Fibroblast of the conjunctiva (primary cell): ENCODE measurements at places on chromosomes 5 and 9.

DNA sequence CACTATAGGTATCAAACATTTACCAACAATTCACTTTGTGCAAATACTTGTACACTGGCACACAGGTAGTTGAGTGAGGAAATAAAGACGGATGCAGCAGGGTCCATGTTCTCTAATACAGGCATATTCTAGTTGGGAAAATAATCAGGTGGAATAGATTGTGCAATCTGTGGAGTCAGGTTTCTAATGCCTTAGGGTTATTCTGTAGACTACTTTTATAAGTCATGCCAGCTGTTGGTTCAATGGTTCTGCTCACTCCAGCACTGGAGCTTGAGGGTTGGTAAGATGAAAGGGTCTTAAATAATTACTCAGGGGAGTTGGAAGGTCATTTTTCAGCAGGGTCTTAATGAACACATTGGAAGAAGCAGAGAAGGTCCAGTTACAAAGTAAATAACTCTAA lies 690.3 kb upstream of the DMAC1 start:
- DNase-seq, result no peak

DNA sequence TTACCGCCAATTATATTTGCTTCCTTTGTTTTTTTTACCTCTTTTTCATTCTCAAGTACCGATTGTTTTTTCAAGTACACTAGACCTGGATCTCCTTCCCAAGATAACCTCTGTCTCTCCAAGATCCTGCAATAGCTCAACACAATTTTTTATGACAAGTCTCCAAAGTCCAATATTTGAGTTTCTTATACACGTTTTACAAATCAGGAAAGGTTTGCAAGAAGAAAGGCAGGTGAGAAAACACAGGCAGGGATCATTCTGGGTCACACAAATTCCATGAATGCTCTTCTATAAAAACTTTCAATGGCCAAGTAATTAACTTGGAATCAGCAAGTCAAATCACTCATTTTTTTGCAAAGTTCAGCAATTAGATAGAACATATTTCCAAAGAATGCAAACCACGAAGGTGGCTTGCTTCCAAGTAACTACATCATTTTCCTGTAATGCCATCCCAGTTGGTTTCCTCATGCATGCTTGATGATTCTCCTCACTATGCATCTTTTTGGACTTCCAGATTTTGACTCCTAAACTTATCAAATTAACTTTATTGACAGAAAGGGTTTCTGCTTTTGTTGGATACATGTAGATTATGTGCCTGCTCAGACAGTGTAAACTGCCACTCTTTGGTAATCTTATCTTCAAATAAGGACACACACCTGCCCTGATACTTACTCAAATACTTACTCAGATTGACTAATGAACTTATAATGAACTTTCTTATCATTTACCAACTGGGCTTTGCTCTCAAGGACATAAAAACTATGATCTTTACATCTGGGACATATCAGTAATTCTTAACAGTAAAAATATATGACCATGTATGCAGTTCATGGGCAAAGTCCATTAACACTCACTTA lies 24.7 kb upstream of the IFNE start:
- peak; percentile 61 for DNase-seq

GRCh38 chr5:58383448-58383847 lies 76.4 kb downstream of the PLK2 start:
- no peak for DNase-seq

- DNase-seq, result no peak
Observed at GRCh38 chr9:20321423-20322082, 300.7 kb downstream of the MLLT3 start.

DNA sequence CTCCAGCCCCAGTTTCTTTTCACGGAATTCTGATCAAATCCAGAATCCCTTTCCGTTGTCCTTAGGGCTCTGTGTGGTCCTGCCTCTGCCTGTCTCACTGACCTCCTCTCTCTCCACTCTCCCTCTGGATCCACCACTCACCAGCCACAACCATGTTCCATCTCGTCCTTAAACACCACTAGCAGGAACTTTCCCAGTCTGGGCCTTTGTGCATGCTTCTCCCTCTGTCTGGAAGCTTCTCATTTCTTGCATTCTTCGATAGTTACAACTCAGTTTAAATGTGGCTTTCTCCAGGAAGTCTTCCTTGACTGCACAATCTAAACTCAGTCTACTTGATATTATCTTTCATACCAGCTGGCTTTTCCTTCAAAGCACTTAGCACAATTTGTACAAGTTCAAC lies 117.7 kb upstream of the MSX2 start:
- no peak for DNase-seq

GRCh38 chr9:33138768-33139167 lies 28.4 kb downstream of the B4GALT1 start:
- DNase-seq, result no peak

- no peak for DNase-seq
Observed at GRCh38 chr9:8030095-8030494, 230.5 kb upstream of the DMAC1 start.

GRCh38 chr5:58818465-58818864 lies 235.6 kb downstream of the RAB3C start:
- no peak for DNase-seq

- DNase-seq, result no peak
Observed at GRCh38 chr9:127451608-127451857, 223 bp downstream of the LRSAM1 start.

DNA sequence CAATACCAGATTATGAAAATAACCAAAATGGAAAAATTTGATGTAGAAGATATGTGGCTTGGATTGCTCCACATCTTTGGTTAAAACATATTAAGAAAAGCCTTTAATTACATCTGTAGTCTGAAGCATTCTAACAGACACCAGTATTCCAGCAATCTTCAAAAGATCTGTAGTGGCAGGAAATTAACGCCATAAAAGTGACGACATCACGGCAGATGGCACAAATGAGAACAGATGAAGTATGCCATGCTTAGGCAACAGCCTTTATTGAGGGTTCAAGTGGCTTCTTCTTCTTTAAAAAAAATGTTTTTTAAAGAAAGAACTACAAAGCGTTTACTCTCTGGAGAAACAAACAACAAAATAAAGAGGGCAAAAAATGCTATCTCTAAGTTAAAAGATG lies 164.2 kb downstream of the MEF2C start:
- no peak for DNase-seq

- DNase-seq, result peak; percentile 16
Observed at GRCh38 chr5:109316634-109317033, 93.1 kb downstream of the PJA2 start.

- DNase-seq, result no peak
Observed at GRCh38 chr5:112880219-112880964, 19.3 kb downstream of the SRP19 start.

DNA sequence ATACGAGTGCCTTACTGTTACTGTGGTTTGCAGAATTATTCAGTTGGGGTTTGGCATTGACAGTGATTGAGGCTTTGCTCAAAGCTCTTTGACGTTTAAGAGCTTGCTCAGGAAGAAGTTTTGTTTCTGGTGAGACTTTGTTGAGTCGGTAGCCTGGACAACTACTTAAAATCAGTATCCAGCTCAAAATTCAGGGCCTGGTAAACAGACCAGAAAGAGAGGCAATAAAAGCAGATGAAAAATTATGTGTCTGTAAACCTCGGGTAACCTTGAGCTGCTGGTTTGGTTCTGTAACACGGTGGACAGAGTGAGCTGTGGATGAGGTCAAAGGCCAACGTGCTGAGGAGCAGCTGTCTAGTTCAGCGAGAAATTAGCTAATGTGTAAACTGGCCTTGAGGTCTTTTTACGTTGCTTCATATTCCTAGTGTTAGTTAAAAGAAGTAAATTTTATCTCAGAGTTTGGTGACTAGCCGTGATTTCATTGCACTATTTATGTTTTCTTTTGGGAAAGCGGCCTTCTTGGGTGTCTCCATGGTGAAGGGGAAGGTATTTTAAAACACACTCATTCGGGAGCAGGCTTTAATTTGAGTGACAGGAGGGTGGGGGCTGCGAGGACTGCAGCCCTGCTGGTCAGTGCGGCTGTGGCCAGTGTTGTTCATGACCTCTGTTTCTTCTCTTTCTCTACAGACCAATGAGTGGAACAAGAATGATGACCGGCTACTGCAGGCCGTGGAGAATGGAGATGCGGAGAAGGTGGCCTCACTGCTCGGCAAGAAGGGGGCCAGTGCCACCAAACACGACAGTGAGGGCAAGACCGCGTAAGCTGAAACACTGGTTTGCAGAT lies 82.0 kb upstream of the TTC23L start:
- DNase-seq, result no peak

GRCh38 chr5:4857761-4858160 lies 282.4 kb upstream of the ADAMTS16 start:
- no peak for DNase-seq

DNA sequence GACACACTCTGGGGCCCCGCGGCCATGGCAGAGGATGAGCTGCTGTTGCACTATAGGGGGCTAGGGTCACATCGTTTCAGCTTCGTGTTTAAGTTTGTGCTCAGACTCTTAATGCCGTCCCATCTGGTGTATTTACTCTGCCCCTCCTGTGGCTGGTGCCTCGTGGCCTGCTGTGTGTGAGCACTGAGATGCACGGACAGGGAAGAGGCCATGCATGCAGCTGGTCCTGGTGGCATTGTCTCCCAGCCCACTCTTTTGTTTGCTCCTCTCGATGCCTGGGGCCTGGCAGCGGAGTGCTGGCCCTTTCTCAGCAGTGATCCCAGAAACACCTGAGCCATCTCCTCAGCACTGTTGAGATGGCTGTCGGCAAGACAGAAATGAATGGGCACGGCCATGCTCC lies 30.0 kb upstream of the PHF2 start:
- no peak for DNase-seq

GRCh38 chr9:88988796-88989641 lies 2.2 kb upstream of the S1PR3 start:
- DNase-seq, result no peak

DNA sequence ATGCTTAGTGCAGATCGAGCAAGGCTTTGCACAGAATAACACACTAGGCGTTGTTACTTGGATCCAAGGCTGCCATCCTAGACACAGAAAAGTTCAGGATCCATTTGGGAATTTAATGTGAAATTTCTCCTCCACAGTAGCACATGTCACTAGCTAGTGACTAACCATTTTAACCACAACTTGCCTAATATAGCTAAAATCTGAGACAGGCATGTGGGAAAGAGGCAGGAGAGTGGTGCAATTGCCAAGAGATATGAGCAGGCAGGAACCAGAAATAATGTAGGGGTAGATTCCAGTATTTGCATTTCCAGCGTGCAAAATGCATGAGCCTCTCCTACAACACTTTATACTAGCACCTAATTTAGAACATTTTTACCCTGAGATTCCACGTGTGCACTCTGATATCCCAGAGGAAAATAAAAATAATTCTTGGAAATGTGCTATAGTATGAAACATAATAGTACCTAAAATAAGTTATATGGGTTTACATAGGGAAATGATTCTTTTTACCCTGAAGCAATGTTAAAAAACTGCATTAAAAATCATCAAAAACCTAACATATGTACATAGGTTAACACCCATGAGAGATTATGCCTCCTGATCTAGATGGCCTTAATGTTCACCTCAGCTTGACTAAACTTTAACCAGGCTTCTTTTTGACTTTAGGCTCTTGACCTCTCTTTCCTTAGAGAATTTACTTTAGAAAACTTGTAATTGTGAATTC lies 1230.6 kb upstream of the NUDT12 start:
- DNase-seq, result no peak

DNA sequence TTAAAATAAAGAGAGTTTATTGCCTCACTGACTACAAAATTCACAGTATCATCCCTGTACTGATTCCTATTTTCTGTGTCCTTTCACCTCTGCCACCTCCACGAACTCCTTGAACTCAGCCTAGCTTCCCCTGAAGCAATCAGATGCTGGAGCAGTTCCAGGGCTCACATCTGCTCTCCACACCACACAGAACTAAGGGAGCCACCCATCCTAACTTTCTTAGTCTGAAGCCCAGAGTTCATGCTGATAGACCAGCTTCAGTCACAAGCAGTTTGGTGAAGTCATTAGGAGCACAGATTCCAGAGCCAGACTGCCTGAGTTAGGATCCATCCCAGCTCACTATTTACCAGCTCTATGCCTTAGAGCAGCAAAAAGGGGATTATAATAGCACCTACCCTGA lies 15.6 kb upstream of the EPB41L4A start:
- DNase-seq, result no peak

- DNase-seq, result no peak
Observed at GRCh38 chr5:107968406-107968843, 297.7 kb upstream of the EFNA5 start.

DNA sequence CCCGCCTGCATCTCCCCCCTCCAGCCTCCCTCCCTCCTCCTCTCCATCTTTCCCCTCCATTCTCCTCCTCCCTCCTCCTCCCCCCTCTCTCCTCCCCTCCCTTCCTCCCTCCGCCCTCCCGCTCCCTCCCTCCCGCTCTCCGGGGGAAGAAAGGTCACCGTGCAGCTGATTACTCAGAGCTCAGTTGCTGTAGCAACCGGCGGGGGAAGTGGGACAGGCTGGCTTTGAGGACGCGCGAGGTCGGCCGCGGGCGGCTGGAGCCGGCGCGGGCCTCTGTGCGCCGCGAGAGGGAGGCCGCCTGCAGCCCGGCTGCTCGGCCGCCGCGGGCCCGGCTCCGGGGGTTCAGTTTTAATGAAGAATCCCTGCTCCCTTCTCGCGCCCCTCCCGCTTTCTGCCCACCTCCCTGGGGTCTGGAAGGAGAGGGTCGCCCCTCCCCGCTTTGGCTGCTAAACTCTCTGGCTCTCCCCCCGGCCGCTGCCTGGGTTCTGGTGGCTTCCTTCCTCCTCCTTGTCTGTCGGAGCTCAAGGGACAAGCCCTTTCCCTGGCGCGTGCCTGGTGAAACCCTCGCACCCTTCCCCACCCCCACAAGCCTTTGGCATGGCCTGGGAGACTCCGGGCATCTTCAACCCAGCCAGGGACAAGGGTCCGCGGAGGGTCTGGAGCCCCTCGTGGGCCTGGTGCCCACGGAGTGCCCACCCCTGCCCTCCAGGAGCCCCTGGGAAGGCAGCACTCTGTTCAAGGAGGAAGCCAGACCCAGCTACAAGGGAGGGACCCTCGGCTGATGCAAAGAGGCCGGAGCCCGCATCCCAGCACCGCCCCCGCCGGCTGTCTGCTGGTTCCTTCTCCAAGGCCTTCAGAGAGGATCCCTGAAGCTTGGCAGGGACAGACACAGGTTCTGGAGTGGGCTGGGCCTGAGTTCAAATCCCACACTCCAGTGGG lies 160.3 kb downstream of the C9orf50 start:
- DNase-seq, result peak; percentile 97

- no peak for DNase-seq
Observed at GRCh38 chr5:55530669-55531068, 4.1 kb downstream of the PLPP1 start.

DNA sequence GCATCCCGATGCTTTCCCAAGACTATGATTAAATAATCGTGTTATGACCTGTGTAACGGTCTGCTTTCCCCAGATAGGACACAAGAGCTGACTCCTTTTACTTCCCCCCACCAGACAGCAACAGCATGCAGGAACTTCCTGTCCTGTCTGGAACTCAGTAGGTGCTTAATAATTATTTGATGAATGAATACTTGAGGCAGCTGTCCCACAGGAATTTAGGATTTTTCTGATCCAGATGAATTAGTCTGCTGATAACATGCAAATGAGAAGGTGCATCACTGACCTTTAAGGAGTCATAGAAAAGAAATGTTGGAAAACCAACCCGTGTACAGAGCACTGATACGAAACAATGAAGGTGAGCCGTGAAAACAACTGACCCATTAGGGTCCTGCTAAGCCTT lies 12.2 kb downstream of the RNF130 start:
- no peak for DNase-seq
